Activated CD4-positive, alpha-beta T cell treated with anti-CD3 and anti-CD28 coated beads for 36 hours (primary cell): ENCODE measurements at places on chromosomes 16 and 17. TPM values are rescaled to one million over a fixed set of nuclear protein-coding genes. Genes with fewer than 3 reads are reported as not detected.

DNA sequence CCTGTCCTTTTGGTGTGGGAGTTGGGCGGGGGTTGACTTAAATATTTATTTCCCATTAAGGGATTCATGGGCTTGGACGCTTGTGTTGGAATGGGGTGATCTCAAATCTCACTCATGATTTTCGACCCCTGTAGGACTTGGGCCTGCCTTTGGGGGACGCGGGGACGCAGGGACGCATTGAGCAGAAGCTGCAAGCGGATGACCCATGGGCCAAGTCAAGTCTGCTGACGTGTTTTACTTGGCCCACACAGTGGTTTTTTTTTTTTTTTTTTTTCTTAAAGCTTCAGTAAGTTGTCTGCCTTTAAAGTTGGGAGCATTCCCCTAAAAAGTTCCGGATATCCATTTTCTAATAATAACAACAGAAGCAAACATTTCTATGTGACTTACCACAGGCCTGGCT, 28.9 kb downstream of the CMIP start:
- no peak overlapping the region for H3K4me3 ChIP-seq
- H3K27me3 ChIP-seq: no peaks in the 10 kb centered on the region
- no peak overlapping the region for H3K27ac ChIP-seq
- DNase-seq: no peak
- H3K4me1 ChIP-seq: peaks cover 77% of the 10 kb centered on the region

DNA sequence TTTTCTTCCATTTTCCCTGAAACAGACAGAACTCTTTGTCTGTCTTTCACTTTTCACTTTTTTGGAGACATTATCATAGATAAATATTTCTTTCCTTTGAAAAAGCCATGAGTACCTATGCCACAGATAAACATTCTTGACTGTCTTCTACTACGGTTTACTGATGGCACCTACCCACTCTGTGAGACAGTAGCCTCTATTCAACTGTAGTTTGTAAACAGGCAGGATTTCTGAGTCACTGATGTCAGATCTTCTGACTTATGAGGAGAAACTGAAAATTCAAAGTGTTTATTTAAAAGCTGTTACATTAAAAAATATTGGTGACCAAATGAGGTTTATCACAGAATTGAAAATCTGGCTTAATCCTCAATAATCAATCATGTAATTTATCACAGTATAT, 658.4 kb downstream of the TOX3 start:
- DNase-seq: no peak
- no peak overlapping the region for H3K4me3 ChIP-seq
- H3K27me3 ChIP-seq: no peaks in the 10 kb centered on the region

DNA sequence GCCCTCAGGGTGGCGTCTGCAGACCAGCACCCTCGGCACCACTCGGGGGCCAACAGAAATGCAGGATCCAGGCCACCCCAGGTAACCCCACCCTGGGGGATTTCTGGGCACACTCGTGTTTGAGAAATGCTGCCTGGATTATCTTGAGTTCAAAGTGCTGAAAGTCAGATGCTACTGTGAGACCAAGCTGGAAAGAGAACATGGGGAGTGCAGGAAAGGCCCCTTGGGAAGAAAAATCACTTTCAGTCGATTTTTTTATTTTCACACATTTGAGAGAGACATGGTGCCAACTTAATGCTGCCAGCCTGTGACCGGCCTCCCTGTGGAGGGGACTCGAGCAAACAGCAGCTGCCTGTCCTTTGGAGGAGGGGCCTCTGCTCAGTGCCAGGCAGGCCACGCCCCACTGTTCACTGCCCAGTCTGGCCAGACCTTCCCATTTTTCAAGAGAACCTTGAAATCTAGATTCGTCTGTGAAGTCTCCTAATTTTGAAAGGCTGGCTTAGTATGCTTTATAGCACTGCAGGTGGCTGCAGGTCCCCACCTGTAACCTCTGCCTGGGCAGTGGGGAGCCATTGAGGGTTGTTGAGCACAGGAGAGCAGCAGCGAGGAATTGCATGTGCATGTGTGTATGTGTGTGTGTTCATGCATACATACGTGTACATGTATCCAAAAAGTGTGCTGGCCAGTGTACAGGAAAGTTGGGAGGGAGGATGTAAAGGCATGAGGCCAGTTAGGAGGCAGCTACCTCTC, 70.7 kb upstream of the PLCG2 start:
- no peaks in the 10 kb centered on the region for H3K27me3 ChIP-seq
- no peak overlapping the region for H3K4me3 ChIP-seq
- H3K4me1 ChIP-seq: no peaks in the 10 kb centered on the region
- no peak overlapping the region for H3K27ac ChIP-seq
- peaks cover 13% of the 10 kb centered on the region for H3K36me3 ChIP-seq

GRCh38 chr17:9146064-9146463, 124.8 kb downstream of the NTN1 start:
- H3K27me3 ChIP-seq: peaks cover 4% of the 10 kb centered on the region
- H3K36me3 ChIP-seq: no peaks in the 10 kb centered on the region
- no peak overlapping the region for H3K4me3 ChIP-seq
- DNase-seq: no peak
- H3K27ac ChIP-seq: no peak overlapping the region
- no peaks in the 10 kb centered on the region for H3K4me1 ChIP-seq

CSF3 gene
- not detected for total RNA-seq

PIK3R5 gene
- total RNA-seq: 29.2 TPM

DNA sequence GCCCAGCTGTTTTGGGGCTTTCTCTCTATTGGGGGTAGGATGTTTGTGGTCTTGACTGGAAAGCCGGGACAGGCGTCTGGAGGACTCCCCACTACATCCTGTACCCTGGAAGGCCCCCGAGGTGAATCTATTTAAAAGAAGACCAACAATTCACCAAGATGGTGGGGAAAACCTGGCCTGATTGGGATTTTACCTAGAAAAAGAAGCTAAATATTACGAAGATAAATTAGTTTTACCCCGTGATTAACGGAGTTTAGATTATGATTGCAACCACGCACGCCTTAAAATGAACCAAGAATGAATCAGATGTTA, 779 bp upstream of the CCDC102A start:
- H3K27me3 ChIP-seq: no peaks in the 10 kb centered on the region
- H3K27ac ChIP-seq: peak overlapping the region; percentile 82
- peaks cover 60% of the 10 kb centered on the region for H3K4me1 ChIP-seq
- H3K4me3 ChIP-seq: peak overlapping the region; percentile 76
- no peak for DNase-seq

DNA sequence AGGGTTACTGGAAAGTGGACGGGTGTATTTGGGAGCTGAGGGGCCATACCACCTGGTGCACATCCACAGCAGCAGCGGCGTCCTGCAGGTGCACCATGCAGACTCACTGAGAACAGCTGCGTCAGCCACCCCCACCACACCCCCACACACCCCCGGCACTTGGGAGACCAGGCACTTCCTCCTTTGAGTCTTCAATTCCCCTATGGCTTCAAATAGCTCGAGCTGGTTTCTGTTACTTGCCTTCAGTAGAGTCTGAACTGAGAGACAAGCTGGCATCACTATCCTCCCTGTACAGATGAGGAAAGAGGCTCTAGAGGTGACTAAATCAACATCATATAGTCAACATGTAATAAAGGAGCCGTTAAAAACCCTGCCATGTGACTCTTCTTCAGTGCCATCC, 15.4 kb downstream of the CUEDC1 start:
- H3K36me3 ChIP-seq: no peaks in the 10 kb centered on the region
- H3K4me3 ChIP-seq: no peak overlapping the region
- DNase-seq: peak; percentile 27
